MCF 10A (cell line): ENCODE measurements at places on chromosomes 11 and 22. TPM values are rescaled to one million over a fixed set of nuclear protein-coding genes. Genes with fewer than 3 reads are reported as not detected.

Gene RAB39A
- not detected in 2 replicates for total RNA-seq

Gene FBLN1
- 69.0 and 110 TPM in 2 replicates for total RNA-seq

Gene IGSF22
- not detected in 2 replicates for total RNA-seq

Gene CHADL
- 0.51 and 0.52 TPM in 2 replicates for total RNA-seq

Gene OR8G1
- total RNA-seq, result not detected in 2 replicates

Gene DDI1
- not detected in 2 replicates for total RNA-seq

Gene HSPB2
- total RNA-seq, result 0.23 TPM in 1 of 2 replicates, not detected in the other

Gene KCTD14
- total RNA-seq, result 1.5 and 2.2 TPM in 2 replicates

Gene TPBGL
- total RNA-seq, result not detected in 2 replicates

- no peak for DNase-seq
- H3K4me1 ChIP-seq, result no peaks in the 10 kb centered on the region
- no peaks in the 10 kb centered on the region for H3K27me3 ChIP-seq
- no peak overlapping the region for H3K4me3 ChIP-seq
Observed at GRCh38 chr22:48217596-48217995, 1455.1 kb downstream of the TBC1D22A start.

GRCh38 chr11:105923807-105924206 lies 98.2 kb downstream of the MSANTD4 start:
- peak; percentile 60 for DNase-seq
- no peak overlapping the region for H3K4me3 ChIP-seq
- H3K27me3 ChIP-seq, result no peaks in the 10 kb centered on the region
- no peaks in the 10 kb centered on the region for H3K4me1 ChIP-seq
- no peak overlapping the region for H3K27ac ChIP-seq
- no peaks in the 10 kb centered on the region for H3K36me3 ChIP-seq

DNA sequence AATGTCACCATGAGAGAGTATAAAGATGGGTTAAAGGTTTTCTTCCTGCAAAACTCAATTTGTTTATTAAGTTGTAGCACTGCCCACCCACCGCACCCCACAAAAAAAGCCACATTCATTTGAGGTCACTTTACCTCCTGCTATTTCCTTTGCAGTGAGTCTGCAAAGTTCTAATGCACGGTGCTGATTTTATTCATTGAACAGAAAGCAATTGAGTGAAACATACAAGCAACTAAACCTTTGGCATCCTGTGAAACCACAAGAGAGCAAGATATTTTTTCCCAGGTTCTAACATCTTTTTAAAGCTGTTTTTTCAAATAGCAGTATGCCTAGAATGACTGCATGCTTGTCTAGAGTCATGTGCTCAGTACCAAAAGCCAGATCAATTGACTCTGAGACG lies 39.0 kb downstream of the RRAS2 start:
- H3K36me3 ChIP-seq, result no peaks in the 10 kb centered on the region
- H3K4me3 ChIP-seq, result no peak overlapping the region
- H3K27me3 ChIP-seq, result no peaks in the 10 kb centered on the region
- no peak overlapping the region for H3K27ac ChIP-seq
- peaks cover 36% of the 10 kb centered on the region for H3K4me1 ChIP-seq

- no peak for DNase-seq
- no peak overlapping the region for H3K4me3 ChIP-seq
- no peaks in the 10 kb centered on the region for H3K4me1 ChIP-seq
Observed at GRCh38 chr11:62464655-62465054, 45.8 kb downstream of the SCGB1A1 start.

- no peaks in the 10 kb centered on the region for H3K27me3 ChIP-seq
- no peak overlapping the region for H3K27ac ChIP-seq
- H3K36me3 ChIP-seq, result no peaks in the 10 kb centered on the region
Observed at GRCh38 chr11:103970701-103971249, 65.7 kb upstream of the DDI1 start.

DNA sequence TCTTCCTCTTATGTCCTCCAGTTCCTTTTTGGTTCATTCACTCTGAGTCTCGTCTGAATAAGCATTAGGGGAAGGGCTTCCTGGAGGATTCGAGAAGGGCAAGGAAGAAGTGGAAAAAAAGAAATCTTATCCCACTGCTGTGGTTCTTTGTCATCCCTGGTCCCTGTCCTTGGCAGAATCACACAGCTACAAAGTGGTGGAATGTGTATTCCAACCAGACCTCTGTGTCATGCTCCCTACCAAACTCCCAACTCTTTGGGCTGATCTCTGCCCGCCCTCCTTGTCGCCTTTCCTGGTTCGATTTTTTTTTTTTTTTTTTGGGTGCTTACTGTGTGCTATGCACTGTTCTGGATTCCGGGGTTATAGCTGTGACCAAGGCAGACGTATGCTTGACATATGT lies 61.0 kb downstream of the TEAD1 start:
- H3K27me3 ChIP-seq, result no peaks in the 10 kb centered on the region
- no peak overlapping the region for H3K4me3 ChIP-seq
- H3K4me1 ChIP-seq, result peaks cover 20% of the 10 kb centered on the region
- no peaks in the 10 kb centered on the region for H3K36me3 ChIP-seq
- no peak overlapping the region for H3K27ac ChIP-seq

- H3K27ac ChIP-seq, result peak overlapping the region; percentile 96
- H3K27me3 ChIP-seq, result no peaks in the 10 kb centered on the region
- peaks cover 9% of the 10 kb centered on the region for H3K36me3 ChIP-seq
- H3K4me1 ChIP-seq, result peaks cover 63% of the 10 kb centered on the region
- peak overlapping the region; percentile 64 for H3K4me3 ChIP-seq
- DNase-seq, result peak; percentile 91
Observed at GRCh38 chr11:33692013-33692504, 8.6 kb downstream of the C11orf91 start.

DNA sequence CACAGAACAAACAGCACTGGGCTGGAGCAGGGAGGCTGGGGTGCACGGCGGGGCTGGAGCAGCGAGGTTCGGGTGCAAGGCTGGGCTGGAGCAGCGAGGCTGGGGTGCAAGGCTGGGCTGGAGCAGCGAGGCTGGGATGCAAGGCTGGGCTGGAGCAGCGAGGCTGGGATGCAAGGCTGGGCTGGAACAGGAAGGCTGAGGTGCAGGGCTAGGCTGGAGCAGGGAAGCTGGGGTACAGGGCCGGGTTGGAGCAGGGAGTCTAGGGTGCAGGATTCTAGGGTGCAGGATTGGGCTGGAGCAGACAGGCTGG lies 198.5 kb downstream of the BRD1 start:
- H3K36me3 ChIP-seq, result peaks cover 6% of the 10 kb centered on the region
- no peak overlapping the region for H3K27ac ChIP-seq
- no peak for DNase-seq
- no peak overlapping the region for H3K4me3 ChIP-seq
- no peaks in the 10 kb centered on the region for H3K27me3 ChIP-seq

DNA sequence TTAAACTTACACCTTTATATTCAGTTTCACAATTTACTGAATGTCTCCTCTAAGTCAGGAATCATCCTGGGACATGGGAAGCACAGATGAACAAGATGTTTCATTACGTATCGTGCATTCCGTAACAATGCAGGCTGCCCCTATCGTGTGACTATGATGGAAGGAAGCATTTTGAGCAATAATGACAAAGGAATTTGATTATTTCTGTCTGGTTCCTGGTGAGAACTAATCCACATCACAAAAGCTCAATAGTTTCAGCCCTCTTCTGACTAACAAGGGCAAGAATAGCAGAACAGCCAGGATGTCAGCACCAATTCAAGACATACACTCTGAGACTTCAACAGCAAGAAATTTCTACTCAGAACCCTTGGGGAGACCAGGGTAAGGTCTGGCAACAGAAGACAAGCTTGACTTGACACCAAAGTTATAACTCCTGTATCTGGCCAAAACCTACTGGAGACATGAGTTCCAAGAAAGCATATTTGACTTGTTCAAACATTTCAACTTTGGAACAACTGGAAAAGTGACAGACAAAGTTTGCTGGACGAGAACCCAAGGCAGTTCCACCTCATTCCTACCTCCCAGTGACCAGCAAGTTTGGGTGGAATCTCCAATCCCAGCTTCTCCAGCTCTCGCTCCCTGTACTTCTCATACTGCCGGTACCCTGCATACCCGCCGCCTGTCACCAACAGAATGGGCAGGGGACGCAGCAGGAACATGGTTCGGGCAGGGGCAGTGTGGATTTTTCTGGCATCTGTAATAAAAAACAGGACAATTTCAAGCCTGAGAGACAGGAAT lies 14.3 kb downstream of the PISD start:
- H3K4me3 ChIP-seq, result peak overlapping the region; percentile 33
- H3K36me3 ChIP-seq, result peaks cover 73% of the 10 kb centered on the region
- H3K27ac ChIP-seq, result peak overlapping the region; percentile 91

GRCh38 chr22:46195487-46196165 lies 45.3 kb downstream of the PPARA start:
- no peak overlapping the region for H3K4me3 ChIP-seq
- no peak for DNase-seq
- no peaks in the 10 kb centered on the region for H3K4me1 ChIP-seq
- H3K27ac ChIP-seq, result no peak overlapping the region
- H3K27me3 ChIP-seq, result no peaks in the 10 kb centered on the region

DNA sequence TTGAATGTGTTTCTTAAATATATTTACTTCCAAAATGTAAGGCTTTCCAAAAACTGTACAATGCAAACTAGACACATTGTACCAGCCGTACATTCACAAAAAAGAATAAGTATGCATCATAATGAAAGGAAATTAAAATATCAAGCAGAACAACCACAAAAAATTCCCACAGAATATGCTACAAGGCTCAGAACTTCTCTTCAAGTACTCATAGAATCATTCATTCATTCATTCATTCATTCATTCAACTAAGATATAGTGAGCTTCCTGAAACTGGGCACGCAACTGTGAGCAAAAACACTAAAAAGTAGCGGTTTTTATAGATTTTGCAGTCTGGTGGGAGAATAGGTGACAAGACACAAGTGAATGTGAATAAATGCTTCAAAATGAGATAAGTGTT lies 690.1 kb downstream of the KCNA4 start:
- peaks cover 12% of the 10 kb centered on the region for H3K4me1 ChIP-seq
- H3K27ac ChIP-seq, result no peak overlapping the region
- H3K4me3 ChIP-seq, result no peak overlapping the region
- no peaks in the 10 kb centered on the region for H3K27me3 ChIP-seq
- DNase-seq, result no peak

DNA sequence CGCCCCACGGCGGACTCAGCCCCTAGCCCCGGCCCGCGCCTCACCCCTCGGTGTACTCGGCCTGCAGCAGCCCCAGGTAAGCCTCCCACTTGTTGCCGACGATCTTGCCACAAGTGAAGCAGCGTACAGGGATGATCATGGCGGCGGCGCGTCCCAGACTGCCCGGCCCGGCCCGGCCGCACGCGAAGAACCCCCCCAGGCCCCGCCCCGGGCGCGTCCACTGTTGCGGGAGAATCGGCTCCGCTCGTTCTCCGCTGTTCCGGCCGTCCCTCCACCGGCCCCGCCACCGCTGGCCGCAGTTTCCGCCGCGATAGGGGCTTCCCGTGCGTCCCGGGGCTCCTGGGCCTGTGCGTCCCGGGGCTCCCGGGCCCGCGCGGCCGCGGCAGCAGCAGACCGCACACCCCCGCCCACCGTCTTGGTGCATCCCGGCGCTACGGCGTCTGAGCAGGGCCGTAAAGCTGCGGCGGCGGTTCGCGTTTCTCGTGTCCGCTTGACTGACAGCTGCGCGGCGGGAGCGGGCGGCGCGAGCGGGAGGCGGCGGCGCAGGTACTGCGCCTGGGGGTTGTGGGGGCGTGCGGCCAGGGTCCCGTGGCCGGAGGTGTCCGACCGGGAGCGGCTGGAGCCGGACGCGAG lies at the start of the genes POLR2L and TSPAN4:
POLR2L (minus strand) TSS at position 160 of the 633 bp plus-strand sequence; CDS start at position 139, 21 bp downstream.
TSPAN4 (plus strand) TSS at position 483 of the 633 bp plus-strand sequence. CDS start 7,453 bp downstream, outside the sequence.
- H3K36me3 ChIP-seq, result peaks cover 57% of the 10 kb centered on the region
- peak within 1 kb of the TSS; percentile 90 for H3K27ac ChIP-seq
- H3K4me1 ChIP-seq, result peaks cover 31% of the 10 kb centered on the region
- H3K4me3 ChIP-seq, result peak within 1 kb of the TSS; percentile 87
- no peaks in the 10 kb centered on the region for H3K27me3 ChIP-seq

GRCh38 chr11:130771708-130772107 lies 144.6 kb downstream of the SNX19 start:
- peaks cover 4% of the 10 kb centered on the region for H3K36me3 ChIP-seq
- H3K27ac ChIP-seq, result peak overlapping the region; percentile 78
- peaks cover 34% of the 10 kb centered on the region for H3K4me1 ChIP-seq
- H3K27me3 ChIP-seq, result no peaks in the 10 kb centered on the region
- no peak for DNase-seq

DNA sequence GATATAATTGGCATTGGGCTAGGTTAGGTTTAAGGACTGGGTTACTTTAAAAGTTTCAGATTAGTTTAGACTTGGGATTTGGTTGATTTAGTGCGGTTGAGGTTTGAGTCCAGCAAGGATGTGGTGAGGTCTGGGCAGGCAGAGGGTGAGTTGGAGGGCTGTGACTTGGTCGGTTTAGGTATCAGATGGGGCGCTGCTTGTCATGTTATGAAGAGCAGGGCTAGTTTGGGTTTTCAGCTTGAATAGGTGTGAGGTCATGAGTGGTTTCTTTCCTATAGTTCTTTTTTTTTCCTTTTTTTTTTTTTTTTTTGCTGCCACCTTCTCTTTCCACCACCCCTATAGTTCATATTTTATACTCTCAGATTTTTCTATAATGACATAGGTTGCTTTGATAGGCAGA lies 4.8 kb downstream of the CLCF1 start:
- H3K27ac ChIP-seq, result no peak overlapping the region
- no peaks in the 10 kb centered on the region for H3K27me3 ChIP-seq
- no peak for DNase-seq
- peaks cover 17% of the 10 kb centered on the region for H3K36me3 ChIP-seq
- no peak overlapping the region for H3K4me3 ChIP-seq

GRCh38 chr22:22157348-22157725 lies 87.2 kb upstream of the VPREB1 start:
- H3K27ac ChIP-seq, result no peak overlapping the region
- no peak for DNase-seq
- H3K27me3 ChIP-seq, result peaks cover 33% of the 10 kb centered on the region
- no peak overlapping the region for H3K4me3 ChIP-seq
- H3K4me1 ChIP-seq, result no peaks in the 10 kb centered on the region
- H3K36me3 ChIP-seq, result no peaks in the 10 kb centered on the region

GRCh38 chr22:29704528-29705285 lies 15.1 kb upstream of the CABP7 start:
- no peaks in the 10 kb centered on the region for H3K27me3 ChIP-seq
- H3K36me3 ChIP-seq, result no peaks in the 10 kb centered on the region
- H3K4me3 ChIP-seq, result no peak overlapping the region
- no peaks in the 10 kb centered on the region for H3K4me1 ChIP-seq

- no peak for DNase-seq
- H3K4me1 ChIP-seq, result peaks cover 15% of the 10 kb centered on the region
- peak overlapping the region; percentile 57 for H3K4me3 ChIP-seq
- H3K36me3 ChIP-seq, result peaks cover 5% of the 10 kb centered on the region
- no peaks in the 10 kb centered on the region for H3K27me3 ChIP-seq
Observed at GRCh38 chr11:72781313-72782080, 12.3 kb downstream of the STARD10 start.

GRCh38 chr22:26174280-26174679 lies 5.0 kb downstream of the SEZ6L start:
- H3K36me3 ChIP-seq, result no peaks in the 10 kb centered on the region
- no peak overlapping the region for H3K4me3 ChIP-seq
- no peak for DNase-seq
- no peaks in the 10 kb centered on the region for H3K4me1 ChIP-seq
- no peak overlapping the region for H3K27ac ChIP-seq
